NCI-H1092 treated with DMSO at 0.1 percent for 48 hours (cell line): ENCODE measurements at places on chromosomes 11 and 22.

DNA sequence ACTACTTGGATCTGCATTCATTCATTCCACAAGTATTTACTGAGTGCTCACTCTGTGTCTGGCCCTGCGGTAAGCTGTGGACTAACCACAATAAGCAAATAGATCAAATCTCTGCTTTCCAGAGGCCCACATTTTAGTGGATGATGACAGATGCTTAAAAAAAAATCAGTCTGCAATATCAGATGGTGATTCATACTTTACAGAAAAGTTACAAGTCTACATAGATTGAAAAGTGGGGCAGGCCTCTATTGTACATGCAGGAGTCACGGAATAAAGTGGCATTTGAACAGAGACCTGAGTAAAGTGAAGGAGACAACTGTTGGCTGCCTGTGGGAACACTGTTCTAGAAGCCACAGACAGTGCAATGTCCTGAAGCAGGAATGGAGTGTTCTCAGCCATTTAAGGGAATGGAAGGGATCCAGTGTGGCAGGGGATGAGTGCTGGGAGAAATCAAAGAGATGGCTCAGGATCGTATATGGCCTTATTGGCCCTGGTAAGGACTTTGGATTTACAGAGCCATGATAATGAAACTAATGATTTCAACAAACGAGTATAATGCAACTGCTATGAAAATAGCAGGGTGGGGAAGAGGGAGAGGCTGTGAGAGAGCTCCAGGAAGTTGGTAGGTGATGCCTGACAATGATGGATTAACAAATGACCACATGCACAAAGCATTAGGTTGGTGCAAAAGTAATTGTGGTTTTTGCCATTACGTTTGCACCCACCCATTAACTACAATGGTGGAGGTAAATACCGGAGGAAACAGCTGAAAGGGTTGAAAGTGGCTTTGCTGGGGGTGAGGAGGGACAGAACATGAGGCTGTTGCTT lies 31.1 kb downstream of the TMEM45B start:
- DNase-seq: no peak

DNA sequence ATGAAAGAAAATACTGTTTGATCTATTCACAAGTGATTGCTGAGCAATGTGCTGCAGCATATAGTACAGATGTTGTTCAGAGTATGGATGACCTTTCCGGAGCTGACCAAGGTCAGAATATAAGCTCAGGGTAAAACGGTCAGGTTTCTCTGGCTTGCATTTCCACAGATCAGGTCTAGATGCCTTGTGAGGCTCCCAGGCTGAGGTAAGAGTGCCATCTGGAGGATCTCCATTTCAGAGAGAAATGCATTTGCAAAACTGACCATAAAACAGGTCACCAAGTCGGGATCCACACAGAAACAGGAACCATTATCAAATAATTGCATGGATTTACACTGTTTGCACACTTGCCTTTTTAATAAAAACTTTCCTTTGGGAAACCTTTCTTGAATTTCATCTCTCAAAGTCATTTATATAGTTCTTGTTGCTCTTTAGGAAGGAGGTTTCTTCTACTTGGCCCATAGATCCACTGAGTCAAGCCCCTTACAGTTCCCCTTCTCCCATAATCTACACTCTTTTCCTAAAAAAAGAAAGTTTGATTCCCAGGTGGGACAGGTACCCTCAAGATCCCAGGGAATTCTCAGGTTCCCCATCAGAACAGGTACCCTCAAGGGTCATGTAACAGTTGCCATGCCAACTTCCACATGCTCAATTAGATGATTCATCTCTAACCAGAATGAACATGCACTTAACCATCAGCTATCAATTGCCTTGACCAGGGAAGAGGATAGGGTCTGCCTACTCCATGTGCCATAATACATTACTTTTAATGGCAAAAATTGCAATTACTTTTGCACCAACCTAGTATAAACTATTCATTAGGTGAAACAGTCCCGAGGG lies 25.0 kb upstream of the TMPRSS5 start:
- DNase-seq: peak; percentile 74

- no peak for DNase-seq
Measured at GRCh38 chr11:28636033-28636432, 527.8 kb downstream of the METTL15 start.

DNA sequence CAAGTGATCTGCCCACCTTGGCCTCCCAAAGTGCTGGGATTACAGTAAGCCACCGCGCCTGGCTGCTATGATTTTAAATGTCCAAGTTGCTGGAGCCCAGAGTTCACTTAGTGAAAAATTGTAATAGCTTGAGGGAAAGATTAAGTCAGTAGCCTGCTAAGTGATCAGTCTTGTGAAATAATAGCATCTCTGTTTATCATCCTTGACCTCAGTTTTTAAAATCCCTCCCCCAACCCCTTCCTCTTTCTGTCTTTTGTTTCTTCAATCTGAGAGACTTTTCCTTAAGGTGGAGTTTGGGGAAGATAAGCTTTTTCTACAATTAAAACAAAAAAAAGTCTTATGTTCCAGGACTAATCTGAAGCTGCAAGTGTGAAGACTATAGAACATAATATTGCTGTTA lies 6.4 kb downstream of the HIPK3 start:
- no peak for DNase-seq

DNA sequence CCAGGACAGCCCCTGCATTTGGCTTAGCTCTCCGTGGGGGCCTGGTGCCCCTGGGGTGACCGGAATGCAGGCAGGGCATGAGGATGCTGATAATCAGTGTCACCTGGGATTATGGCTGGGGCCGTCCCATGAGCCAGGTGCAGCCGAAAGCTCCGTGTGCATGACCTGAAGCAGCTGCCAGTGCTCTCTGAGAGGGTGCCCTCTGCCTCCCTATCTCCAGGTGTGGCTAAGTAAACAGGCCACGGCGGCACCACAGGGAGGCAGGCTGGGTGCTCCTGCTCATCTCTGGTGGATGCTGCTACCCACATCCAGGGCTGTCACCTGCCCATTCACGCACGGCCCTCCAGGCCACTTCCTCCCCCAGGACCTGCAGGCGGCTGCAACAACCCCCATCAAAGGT lies 29.8 kb downstream of the DUSP8 start:
- peak; percentile 15 for DNase-seq

DNA sequence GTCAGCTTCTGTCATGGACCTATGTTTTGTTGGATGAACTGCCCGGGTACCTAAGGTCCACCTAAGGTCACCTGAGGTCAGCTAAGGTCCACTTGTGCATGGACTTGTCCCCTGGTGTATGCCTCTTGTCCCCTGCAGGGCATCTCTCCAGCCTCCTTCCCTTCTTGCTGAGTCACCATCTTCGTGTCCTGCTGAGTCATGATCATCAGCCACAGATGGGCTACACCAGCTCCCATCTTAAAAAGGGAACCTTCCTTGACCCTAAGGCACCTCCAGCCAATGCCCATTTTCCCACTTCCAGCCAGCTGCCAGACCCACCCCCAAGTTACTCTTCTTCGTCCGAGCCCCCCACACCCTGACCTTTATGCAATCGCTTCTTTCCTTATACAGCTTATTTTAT lies 544.9 kb downstream of the TBC1D22A start:
- no peak for DNase-seq

GRCh38 chr11:109946322-109946846 lies 146.8 kb upstream of the ZC3H12C start:
- DNase-seq: peak; percentile 78

GRCh38 chr11:9726321-9727022 lies 62.6 kb downstream of the SWAP70 start:
- DNase-seq: no peak

DNA sequence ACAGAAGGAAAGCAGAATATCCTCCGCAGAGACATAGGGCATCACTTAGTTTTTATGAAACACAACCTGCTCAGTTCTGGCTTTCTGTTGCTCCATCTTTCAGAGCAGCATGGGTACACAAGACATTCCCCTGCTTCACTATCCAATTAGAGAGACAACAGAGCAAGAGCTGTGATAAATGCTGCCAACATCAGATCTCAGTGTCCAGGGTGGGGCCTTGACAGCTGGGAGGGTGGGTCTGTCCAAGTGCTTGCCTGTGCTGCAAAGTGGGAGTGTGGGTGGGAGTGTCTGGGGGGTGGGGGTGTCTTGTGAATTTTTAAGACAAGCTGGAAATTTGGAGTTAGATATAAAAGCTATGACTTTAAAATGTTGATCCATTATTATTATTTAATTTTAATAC lies 369.6 kb downstream of the TENM4 start:
- no peak for DNase-seq

GRCh38 chr11:78902771-78903507 lies 328.3 kb upstream of the NARS2 start:
- DNase-seq: no peak

DNA sequence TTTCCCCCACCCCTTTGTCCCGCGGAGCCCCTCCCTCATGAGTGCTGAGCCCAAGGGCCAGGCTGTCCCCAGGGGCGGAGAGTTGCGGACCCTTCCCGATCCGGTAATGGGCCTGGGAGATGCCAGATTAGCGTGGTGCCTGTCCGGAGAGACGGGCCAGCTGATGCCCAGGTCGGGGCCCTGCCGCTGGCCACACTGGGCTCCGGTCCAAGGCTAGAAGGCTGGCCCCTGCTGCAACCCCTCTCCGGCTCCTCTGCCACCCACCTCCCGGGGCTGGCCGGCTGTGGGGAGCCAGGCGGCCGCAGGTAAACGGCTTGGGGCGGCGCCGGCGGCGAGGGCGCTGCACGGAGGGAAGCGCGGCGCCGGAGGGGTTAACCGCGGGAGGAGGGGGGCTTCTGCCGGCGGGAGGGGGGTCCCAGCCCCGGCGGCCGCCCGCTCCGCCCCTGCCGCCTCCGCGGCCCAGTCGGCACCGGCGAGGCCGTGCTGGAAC lies at the start of gene KCNK4:
Gene KCNK4 (plus strand): TSS at position 41 of the 490 bp plus-strand sequence. CDS start 1,717 bp downstream, outside the sequence.
- no peak for DNase-seq

GRCh38 chr11:117668321-117668751 lies 128.7 kb downstream of the DSCAML1 start:
- DNase-seq: peak; percentile 97

DNA sequence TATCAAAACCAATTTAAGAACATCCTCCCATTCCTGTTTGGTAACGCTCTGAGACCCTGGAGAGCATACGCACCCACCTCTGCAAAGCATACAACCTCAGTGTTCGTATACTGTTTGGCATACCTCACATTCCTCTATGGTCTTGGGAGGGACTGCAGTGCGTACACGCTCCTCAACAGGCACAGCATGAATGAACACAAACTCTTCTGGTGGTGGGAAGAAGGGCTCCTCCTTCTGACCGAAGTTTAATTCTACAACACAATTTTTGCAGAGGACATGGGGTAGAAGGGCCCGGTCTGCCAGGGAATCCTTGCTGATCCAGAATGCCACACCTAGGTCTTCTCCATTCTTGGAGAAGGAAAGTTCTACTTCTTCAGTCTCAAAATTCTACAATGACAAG lies 5.3 kb downstream of the HNRNPUL2 start:
- no peak for DNase-seq

DNA sequence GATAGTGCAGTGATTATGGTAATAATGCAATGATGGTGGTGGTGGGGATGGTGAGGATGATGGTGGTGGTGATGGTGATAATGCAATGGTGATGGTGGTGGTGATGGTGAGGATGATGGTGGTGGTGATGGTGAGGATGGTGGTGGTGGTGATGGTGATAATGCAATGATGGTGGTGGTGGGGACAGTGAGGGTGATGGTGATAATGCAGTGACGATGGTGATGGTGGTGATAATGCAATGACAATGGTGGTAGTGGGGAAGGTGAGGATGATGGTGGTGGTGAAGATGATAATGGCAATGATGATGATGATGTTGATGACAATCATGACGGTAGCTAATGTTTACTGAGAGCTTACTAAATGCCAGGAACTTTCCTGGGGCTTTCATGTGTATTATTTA lies 79.6 kb upstream of the MYOD1 start:
- DNase-seq: no peak

DNA sequence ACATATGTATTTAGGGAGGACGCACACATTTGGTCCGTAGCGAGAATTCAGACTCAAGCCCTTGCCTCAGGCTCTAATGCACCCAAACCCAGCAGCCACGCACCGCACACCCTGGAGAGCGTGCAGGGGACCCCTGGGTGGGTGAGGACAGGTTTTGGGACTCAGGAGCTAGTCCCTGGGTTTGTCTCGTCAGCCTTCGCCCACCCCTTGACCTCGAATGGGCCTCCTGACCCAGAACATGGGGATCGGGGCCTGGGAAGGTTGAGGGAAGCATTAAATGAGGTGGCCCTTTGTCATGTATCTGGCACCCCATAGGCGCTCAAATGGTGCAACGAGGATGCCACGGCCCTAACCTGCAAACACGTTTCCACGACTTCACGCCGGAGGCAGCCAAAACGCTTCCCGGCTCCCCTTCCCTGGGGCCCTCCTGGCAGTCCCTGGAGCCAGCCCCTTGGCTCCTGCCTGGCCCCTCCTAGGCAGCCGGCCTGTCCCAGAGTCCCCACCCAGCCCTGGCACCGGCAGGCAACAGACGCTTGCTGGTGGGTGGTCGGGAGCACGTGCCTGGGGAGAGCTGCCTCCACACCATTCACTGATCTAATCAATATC lies 5.5 kb upstream of the LINC01488 start:
- no peak for DNase-seq

- no peak for DNase-seq
Measured at GRCh38 chr11:114291842-114292680, 4.1 kb upstream of the NNMT start.

DNA sequence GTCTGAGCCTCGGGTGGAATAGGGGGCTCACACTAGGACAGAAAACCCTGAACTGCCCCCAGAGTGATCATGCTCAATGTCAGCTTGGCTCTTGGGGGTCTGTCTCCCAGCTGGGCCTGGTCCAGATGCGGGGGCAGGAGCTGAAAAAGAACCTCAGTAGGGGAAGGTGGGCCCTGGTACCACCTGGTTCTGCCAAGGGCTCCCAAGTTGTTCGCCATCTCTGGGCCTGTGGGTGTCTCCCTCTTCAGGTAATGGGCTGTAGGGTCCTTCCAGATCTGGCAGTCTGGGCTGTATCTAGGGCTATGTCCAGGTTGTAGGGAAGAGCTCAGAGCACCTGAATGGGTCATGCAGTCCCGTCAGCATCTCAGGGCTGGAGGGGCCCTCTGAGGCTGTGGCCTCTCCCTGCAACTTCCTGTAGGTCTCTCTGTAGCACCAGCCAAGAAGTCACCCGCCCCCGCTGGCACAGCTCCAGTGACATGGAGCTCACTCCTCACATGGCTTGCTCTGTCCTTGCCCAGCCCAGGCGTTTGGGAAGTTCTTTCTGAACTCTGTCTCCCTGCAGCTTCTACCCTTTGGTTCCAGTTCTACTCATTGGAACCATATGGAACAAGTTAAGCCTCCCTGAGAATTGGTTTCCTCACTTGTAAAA lies 33.0 kb upstream of the SOX10 start:
- no peak for DNase-seq

GRCh38 chr11:67356387-67356863 lies 3.1 kb upstream of the POLD4 start:
- no peak for DNase-seq

DNA sequence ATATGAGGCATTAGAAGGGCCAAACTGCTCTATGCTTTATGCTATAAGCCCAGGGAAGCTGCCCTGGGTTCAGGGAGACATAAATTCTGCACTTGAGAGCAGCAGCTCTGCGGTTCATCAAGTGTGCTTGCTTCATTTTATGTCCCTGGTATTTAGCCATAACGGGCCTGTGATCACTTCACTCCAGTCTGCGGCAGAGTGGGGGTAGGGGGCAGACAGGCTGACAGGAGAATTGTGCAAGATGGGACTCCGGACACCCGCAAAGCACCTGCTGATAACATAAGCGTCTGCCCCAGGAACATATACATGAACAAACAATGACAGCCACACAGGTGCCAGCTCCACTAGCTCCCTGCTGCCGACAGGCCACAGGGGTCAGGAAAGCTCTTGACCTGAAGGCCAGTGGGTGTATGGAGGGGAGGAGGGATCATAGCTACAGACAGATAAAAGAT lies 56.1 kb downstream of the SMCO4 start:
- peak; percentile 73 for DNase-seq
